ENCODE measurements at places on chromosomes 12 and 14.

- DNase-seq: no peak
These were observed 23.9 kb downstream of the DIO3 start for GRCh38 chr14:101585211-101585610.

- no peak for DNase-seq
These were observed 132.5 kb downstream of the GPR135 start for GRCh38 chr14:59332727-59333126.

DNA sequence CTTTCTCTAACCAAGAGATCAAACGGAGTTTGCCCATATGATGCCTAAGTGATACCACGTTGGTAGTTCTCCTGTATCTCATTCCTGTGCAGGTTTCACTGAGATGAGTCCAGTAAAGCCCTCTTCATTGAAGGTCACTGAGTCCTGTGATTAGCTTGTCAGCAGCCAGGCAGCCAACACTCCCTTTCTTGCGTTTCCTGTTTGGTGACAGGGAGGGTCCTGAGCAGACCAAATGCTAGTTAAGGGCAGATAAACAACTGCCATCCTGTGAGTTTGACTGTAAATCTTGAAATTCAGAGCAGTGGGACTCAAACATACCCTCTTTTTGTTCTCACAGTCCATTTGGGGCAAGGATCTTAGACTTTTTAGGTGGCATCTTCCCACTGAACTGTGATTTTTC lies 39.4 kb downstream of the ZNF641 start:
- DNase-seq: no peak

GRCh38 chr14:101917413-101918017 lies 46.9 kb upstream of the DYNC1H1 start:
- no peak for DNase-seq

GRCh38 chr12:66059666-66060065 lies 70.9 kb downstream of the LLPH start:
- DNase-seq: no peak

DNA sequence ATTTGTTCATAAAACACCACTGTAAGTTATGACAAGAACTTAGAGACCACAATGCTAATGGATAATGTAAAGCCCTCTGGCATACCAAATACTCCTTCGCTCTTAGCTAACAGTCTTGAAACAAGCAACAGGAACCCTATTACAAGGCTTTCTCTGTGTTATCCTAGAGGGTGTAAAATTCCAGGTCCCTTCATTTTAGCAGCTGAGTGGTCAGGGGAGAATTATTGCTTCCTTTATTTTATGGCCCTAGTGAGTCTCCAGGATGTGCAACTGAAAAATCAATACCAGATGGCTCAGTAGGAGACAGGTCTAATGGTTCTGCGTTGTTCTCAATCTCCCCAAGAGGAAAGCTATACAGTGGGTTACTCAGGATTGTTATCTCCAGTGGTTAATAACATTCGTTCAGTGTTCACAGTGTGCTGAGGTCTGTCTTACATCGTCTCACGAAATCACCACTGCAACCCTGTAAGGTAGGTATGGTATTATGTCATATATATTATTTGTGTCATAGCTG lies 172.7 kb upstream of the CNOT2 start:
- DNase-seq: no peak

GRCh38 chr12:67876305-67876915 lies 112.8 kb upstream of the IFNG-AS1 start:
- no peak for DNase-seq

DNA sequence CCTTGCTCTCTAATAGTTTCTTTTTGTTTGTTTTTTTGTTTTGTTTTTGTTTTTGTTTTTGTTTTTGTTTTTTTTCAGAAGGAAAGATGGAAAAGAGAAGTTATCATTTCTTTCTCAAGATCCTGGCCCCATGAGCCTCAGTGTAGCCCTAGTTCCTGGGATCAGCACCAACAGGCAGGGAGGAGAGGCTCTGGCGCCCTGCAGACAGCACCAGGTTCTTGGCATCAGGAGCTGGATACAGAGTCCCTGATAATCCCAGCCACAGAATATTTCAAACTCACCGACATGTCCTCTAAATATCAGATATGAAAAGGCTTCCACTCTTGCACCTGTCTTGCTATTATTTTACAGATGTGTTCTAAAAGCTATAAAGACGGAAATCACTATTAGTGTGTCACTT lies 52.7 kb downstream of the FOXN3 start:
- no peak for DNase-seq

DNA sequence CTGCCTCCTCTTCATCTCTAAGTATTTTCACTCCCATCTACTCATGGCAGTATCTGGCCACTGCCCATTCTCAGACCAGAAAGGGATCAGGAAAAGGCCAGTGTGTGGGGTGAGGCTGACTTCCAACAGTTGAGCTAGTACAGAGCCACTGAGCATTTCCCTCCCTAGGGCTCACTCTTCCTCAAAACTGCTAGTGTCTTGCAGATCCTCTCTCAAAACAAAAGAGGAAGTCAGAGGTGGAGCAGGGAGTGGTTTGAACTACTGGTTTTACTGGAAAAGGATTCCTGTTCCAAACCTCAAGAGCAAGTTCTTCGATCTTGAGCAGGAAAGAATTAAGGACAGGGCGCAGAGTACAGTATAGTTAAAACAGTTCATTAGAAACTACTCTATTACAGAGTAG lies 11.7 kb upstream of the RNASE10 start:
- no peak for DNase-seq

- DNase-seq: no peak
These were observed 488.5 kb upstream of the TBX3 start for GRCh38 chr12:115172521-115172920.

GRCh38 chr14:70108419-70108818 lies 80.3 kb downstream of the SLC8A3 start:
- no peak for DNase-seq

DNA sequence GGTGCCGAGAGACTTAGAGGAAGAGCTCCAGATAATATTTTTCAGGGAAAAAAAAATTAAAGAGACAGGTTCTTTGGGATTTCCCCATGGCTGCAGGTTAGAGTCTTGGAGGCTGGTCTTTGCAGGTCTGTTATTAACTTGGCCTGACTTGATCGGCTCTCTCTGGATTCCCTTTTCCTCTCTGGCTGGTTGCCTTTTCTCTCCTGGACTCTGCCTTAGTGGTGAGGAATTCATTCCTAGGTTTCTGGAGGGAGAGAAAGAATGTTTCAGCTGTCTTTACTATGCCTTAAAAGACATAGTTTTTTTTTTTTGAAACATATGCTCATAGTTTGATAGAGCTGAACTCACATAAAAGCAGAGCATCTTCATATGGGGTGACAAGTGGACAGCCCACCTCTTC lies 336.3 kb downstream of the BMP4 start:
- no peak for DNase-seq

DNA sequence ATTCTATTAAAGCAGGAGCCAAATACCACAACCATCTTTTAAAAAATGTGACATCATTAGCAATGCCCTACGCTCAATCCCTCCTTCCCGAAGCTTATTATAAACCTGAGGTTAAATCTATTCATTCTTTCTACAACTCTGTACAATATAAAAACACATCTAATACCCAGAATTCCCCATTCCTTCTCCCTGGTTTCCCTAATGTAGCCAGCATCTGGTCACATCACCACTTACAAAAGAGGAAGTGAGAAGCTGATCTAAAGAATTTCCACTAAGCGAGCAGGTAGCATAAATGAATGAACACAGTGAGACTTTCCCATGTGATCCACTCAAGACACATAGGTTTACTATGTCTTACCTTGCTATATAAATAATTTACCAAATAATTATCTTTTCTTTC lies 90.4 kb downstream of the LRP6 start:
- no peak for DNase-seq

Data from Panc1 (cell line).